ENCODE measurements at places on chromosomes 1 and 21.

GRCh38 chr1:9942399-9942938 lies 722 bp downstream of the LZIC start:
- peak; percentile 17 for DNase-seq

DNA sequence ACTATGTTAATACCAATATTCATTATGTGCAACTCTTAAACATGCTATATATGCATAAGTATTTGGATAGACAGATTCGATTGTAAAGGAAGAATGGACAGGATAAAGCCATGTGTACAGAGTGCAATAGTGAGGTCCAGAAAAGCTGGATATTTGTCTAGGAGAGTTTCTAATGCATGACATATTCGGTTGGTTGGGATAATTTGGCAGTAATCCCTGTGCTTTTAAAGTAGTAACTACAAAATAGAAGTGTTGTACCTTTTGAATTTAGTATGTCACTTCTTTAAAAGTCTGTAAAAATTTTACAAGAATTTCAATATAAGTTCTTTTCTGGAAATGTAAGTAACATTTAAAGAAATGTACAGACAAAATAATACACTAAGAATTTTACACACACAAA lies 774.5 kb downstream of the USP25 start:
- no peak for DNase-seq

DNA sequence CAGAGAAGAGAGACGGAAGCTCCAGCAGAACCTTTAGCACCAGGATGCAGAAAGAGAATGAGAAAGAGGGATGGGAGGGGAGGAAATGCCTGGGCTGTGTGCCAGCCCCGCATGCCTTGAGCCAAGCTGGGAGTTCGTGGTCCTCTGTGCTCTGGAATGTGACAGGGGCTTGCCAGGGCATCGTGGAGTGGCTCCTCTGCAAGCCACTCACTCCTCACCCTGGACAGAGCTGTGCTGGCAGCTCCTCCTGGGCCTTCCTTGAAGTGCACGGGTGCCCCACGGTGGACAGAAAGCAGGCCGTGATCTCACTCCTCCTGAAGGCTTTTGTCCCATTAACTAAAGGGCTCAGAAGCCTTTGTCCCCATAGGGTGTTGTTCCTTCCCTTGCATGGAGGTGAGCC lies 34.8 kb upstream of the PRELP start:
- no peak for DNase-seq

GRCh38 chr21:29875036-29875716 lies 64.6 kb downstream of the GRIK1 start:
- DNase-seq, result no peak

DNA sequence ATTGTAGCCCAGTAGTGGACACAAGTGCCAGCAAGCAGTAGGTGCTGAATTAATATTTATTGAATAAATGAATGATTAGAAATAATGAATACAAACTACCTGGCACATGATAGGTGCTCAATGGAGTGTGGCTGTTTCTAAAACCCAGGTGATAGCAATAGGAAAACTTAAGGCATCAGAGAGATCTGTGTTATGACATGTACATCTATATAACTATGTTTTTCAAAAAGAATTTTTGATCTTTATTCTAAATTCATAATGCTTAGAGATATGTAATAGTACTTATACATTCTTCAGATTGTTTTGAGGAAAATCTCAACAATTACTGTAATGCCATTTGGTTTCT lies 5.0 kb downstream of the GADD45A start:
- DNase-seq, result no peak
